ENCODE measurements at places on chromosomes 6 and 20. TPM values are rescaled to one million over a fixed set of nuclear protein-coding genes. Genes with fewer than 3 reads are reported as not detected.

The GSTA4 gene
- polyA plus RNA-seq, result 55.8 TPM

The RNF217 gene
- 36.5 TPM for polyA plus RNA-seq

The NRN1 gene
- 27.5 TPM for polyA plus RNA-seq

The FAM83C gene
- polyA plus RNA-seq, result not detected

The SSTR4 gene
- not detected for polyA plus RNA-seq

The KIF25 gene
- 0.69 TPM for polyA plus RNA-seq

The RBBP8NL gene
- polyA plus RNA-seq, result 0.04 TPM

The VSX1 gene
- not detected for polyA plus RNA-seq

The NOX3 gene
- not detected for polyA plus RNA-seq

The OLIG3 gene
- polyA plus RNA-seq, result not detected

The TNNC2 gene
- 3,151 TPM for polyA plus RNA-seq

The CST2 gene
- polyA plus RNA-seq, result not detected

The GRM1 gene
- 0.08 TPM for polyA plus RNA-seq

The TGM6 gene
- not detected for polyA plus RNA-seq
